ENCODE measurements at places on chromosomes 1 and 21.

DNA sequence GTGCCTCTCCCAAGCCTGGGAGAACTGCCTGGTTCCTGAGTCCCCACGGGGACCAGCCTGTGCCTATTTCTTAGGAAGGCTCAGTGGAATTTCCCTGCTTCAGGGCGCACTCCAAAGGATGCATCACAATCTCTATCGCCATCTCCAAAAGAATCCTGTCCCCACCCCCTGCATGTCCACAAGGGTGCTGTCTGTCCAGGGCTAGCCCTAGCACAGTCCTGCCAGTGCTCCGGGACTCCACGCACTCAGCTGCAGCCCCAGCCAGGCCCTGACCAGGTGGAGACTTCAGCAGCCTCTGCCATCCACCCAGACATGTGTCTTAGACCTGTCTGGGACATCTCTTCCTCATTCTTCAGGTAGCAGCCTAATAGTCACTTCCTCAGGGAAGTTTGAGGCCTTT is 199.7 kb downstream of the GRIK3 start:
- no peak for DNase-seq

GRCh38 chr1:156608981-156609380 is 7.7 kb upstream of the GPATCH4 start:
- peak; percentile 49 for DNase-seq

GRCh38 chr1:40477678-40478053 is 576 bp downstream of the ZFP69 start:
- DNase-seq = no peak

GRCh38 chr1:48730164-48730910 is 46.4 kb downstream of the BEND5 start:
- DNase-seq = no peak

- no peak for DNase-seq
Measured at GRCh38 chr21:42630626-42631025, 22.8 kb upstream of the PDE9A start.

DNA sequence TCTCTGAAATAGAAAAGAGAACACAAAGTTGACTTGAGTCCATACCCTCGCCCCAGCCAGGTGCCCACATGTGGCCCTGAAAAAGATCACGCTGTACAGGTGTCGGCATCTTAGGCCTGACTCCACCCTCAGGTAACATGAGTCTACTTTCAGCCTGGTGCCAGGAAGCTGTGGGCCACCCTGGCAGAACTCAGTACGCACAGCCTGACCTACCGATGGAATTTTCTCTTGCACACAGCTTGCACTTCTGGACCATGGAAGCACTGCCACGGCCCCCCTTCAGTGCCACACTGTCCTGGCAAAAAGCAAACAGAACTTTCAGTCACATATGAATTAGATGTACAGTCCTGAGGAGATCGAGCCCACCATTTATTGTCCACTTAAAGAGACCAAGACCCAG is 2.2 kb downstream of the CZIB start:
- no peak for DNase-seq

DNA sequence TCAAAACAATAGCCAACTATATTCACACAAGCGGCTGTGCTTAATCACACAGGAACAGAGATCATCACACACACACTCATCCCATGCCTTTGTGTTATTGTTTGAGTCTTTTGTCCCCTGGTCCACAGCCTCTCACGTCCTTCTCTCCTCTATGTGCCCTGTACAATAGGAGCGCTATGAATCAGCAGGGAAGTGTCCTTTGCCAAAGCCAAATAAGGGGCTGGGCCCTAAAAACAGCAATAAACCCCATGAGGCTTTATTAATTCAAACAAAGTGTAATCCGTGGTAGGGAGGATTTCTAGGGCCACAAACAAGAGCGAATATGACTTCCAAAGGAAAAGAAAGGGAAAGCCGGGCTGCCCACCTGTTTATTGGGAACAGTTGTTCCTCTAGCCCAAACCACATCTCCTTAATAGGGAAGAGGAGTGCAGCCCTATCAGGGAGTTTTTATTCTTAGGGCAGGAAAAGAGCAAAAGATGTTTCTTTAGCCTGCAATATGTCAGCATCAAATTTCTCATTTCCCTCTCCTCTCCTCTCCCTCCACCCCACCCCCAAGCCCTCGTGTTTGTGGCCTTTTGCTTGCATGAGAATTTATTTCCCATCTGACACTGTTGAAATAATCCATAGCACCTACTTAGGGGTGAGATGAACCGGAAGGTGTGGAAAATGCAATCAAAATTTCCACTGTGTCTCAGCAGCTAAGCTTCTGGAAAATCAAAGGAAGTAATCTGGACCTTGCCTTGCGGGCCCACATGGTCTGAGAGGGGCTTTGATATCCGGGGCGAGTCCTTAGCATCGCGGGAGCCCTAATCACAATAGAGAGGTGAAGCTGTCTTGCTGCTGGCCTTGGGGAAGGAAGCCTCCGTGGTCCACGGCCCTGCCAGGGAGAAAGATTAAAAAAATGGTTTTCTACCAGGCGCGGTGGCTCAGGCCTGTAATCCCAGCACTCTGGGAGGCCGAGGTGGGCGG is 45.3 kb upstream of the ITPKB start:
- DNase-seq = no peak

GRCh38 chr1:159869173-159869572 is 6.7 kb upstream of the VSIG8 start:
- DNase-seq = no peak

DNA sequence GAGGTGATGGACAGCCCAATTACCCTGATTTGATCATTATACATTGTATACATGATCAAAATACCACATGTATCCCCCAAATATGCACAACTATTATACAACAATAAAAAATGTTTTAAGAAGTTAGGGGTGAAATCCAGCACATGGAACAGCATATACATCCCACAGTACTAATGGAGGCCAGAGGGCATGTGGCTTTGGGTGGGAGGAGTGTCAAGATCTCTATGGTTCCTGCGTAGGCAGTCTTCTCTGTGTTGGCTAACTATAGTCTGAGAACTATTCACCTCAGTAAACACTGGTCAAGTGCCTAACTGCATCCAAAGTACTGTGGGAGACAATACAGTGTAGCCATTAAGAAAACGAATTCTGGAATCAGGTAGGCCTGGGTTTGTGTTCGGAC is 74.1 kb downstream of the GADD45A start:
- DNase-seq = no peak

DNA sequence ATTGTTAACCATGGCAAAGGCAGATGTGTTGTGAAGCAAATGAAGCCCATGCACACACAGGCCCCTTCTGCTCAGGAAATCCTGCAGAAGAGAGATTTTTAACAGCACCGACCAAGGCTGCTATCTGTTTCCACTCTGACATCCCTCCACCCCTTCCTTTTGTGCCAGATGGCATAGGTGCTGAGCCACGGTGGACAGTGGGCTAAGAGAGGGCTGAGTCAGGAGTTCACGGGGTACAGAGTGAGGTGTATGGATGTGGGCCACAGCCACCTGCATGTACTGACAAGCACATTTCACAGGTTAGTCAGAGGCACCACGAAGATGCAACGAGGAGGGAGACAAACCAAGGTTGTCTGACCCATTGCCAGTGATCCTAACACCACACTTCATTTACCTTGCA is 9.5 kb downstream of the RSPH1 start:
- DNase-seq = no peak

- DNase-seq = no peak
Measured at GRCh38 chr21:15278851-15279250, 214.1 kb upstream of the NRIP1 start.

- DNase-seq = no peak
Measured at GRCh38 chr1:158002022-158002630, 8.7 kb downstream of the KIRREL1 start.

GRCh38 chr1:240575981-240576662 is 35.8 kb downstream of the GREM2 start:
- DNase-seq = no peak

DNA sequence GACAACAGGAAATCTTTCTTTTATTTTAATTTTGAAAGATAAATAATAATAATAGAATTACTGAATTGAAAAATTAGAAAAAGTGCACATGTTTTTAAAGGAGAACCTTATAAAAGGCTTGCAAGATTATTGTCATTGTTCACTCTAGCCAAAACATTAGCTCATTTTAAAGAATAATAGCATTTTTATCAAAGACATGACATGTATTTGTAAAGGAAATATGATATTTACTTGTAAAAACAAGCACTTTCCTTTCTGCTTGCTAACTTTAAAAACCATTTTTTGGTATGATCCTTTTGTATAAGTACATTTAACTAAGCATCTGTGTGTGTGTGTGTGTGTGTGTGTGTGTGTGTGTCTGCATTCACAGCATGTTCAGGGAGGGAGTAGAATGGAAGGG is 156.3 kb upstream of the C1orf87 start:
- DNase-seq = no peak

- peak; percentile 12 for DNase-seq
Measured at GRCh38 chr1:169312084-169312954, 55.3 kb downstream of the NME7 start.

DNA sequence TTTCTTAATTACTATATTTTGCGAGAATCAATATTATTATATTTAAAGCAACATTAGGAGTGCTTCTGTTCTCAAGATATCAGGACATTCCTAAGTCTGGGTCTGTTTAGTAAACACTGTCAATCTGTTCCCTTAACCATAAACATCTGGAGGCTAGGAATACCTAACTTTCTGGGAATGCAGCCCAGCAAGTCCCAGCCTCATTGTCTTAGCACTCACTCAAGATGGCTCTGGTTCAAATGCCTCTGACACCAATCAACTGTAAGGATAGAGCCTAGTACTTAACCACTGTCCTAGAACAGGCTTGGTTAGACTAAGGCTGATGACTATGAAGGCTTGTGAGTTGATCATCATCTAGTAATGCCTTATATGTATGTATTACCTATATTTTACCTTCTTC is 61.5 kb downstream of the TNN start:
- DNase-seq = no peak

DNA sequence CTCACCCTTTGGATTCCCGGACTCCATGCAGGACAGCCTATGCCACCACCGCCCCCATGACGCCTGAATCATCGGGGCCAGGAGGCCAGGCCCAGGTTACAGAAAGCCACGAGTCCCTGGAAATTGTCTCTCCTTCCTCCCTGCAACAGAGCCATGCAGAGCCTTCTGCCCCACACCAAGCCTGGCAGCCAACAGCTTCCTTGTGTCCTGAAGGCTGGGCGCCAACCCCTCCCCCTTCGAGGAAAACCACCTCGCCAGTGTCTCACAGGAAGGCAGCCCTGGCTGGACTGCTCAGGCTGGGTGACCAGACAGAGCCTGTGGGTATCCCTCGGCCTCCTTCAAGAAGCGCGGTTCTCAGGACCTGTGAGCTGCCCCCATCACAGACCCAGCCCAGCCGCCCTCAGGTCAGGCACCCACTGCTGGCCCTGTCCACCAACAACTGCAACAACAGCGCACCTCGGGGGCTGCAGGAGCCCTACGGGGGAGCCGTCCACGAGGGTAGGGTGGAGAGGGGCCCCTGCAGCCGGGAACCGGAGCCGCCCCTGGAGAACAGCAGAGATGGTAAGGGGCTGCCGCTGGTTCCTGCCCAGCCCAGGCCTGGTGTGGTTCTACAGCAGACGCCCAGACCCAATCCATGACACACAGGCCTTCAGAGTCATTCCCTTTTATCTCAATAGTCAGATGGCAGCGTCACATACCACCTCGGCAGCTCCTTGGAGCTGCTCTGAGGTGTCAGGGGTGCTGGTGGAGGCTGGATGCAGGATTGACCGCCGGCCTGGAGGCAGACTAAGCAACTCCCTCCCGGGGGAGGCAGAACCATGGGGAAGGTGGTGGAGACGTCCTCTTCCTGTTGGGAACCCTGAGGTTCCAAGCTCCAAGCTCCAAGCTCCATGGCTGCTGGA is 23.7 kb downstream of the KIAA1614 start:
- DNase-seq = no peak

GRCh38 chr21:33067457-33067856 is 2.5 kb upstream of the OLIG1 start:
- DNase-seq = no peak

- no peak for DNase-seq
Measured at GRCh38 chr1:234302354-234302962, 70.8 kb upstream of the COA6 start.

DNA sequence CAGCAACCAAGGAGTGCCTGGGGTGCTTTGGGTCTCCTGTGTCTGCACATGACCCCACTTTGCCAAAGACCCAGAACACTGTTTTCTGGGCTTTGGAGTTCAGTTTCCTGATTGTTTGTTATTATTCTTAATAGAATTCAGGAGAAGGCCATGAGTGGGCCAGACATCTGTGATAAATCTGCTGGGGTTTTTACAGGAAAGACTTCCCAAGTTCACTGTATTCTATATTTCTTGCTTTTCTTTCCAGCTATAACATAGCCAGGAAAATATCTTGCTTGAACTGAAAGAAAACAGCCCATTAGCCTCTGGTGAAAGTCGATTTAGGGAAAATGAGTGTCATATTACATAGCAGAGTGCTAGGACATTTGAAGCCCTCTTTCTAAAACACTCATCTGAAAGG is 345.1 kb upstream of the USP24 start:
- DNase-seq = no peak

DNA sequence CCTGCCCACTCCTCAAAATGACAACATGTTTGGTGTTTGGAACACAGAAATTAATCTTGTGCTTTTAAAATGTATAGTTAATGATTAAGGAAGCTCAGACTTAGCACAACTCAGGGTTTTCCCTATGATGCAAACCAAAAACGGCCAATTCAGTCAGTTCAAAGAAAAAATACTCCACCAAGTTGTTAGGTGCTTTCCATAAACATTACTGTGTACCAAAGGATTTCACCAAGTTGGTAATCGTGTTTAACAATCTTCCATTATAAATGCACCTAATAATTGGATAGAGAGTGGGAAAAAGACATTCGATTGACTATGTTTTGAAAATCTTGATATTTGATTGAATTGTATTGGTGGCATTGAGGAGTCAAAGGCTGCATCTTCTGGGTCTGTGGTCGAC is 33.3 kb upstream of the DUSP10 start:
- no peak for DNase-seq

DNA sequence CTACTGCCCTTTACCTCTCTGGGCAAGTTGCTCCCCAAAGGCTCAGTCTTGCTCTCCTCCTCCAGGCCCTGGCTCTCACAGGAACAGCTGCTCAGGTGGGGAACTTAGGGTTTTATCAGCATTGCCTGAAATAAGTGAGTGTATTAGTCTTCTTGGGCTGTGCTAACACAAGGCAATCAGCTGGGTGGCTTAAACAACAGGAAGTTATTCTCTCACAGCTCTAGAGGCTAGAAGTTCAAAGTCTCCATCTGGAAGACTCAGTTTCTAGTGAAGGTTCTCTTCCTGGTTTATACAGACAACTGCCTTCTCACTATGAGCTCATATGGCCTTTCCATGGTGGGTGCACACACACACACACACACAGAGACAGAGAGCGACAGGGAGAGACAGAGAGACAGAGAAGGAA is 2.8 kb upstream of the CD1C start:
- no peak for DNase-seq
